RWPE1 (cell line): ENCODE measurements at places on chromosomes 3 and 15.

DNA sequence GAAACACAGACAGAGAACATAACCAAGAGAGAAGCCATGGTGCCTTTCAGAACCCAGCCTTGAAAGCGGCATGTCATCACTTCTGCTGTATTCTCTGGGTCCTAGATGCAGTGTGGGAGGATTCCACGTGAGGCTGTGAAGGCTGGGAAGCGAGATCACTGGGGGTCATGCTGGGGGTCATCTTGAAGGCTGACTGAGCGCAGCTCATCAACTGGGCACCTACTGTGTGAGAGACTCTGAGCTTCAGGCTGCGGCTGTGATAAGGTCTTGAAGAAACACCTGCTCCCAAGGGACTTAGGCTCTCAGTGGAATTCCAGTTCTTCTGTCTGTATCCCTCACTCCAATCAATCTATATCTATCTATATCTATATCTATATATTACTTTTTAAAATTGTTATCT, 91.8 kb upstream of the KLF13 start:
- no peak for DNase-seq

- no peak for DNase-seq
Measured at GRCh38 chr3:110754212-110754916, 317.3 kb upstream of the NECTIN3 start.

GRCh38 chr3:188727052-188727451, 444.7 kb upstream of the TPRG1 start:
- DNase-seq, result no peak

- DNase-seq, result no peak
Measured at GRCh38 chr3:113614402-113614801, 82.0 kb downstream of the USF3 start.

- DNase-seq, result no peak
Measured at GRCh38 chr15:51121631-51122225, 27.0 kb upstream of the TNFAIP8L3 start.
